ENCODE measurements at places on chromosomes 6 and 20. TPM values are rescaled to one million over a fixed set of nuclear protein-coding genes. Genes with fewer than 3 reads are reported as not detected.

GRCh38 chr20:48791666-48792071 is 36.1 kb downstream of the PREX1 start:
- no peak for DNase-seq

RIMS1 gene
- total RNA-seq = 4.5 TPM

PKIB gene
- total RNA-seq = 86.4 TPM

GRCh38 chr20:46088409-46089166 is 1.2 kb downstream of the NCOA5 start:
- no peak for DNase-seq

CCDC170 gene
- 0.25 TPM for total RNA-seq

DNA sequence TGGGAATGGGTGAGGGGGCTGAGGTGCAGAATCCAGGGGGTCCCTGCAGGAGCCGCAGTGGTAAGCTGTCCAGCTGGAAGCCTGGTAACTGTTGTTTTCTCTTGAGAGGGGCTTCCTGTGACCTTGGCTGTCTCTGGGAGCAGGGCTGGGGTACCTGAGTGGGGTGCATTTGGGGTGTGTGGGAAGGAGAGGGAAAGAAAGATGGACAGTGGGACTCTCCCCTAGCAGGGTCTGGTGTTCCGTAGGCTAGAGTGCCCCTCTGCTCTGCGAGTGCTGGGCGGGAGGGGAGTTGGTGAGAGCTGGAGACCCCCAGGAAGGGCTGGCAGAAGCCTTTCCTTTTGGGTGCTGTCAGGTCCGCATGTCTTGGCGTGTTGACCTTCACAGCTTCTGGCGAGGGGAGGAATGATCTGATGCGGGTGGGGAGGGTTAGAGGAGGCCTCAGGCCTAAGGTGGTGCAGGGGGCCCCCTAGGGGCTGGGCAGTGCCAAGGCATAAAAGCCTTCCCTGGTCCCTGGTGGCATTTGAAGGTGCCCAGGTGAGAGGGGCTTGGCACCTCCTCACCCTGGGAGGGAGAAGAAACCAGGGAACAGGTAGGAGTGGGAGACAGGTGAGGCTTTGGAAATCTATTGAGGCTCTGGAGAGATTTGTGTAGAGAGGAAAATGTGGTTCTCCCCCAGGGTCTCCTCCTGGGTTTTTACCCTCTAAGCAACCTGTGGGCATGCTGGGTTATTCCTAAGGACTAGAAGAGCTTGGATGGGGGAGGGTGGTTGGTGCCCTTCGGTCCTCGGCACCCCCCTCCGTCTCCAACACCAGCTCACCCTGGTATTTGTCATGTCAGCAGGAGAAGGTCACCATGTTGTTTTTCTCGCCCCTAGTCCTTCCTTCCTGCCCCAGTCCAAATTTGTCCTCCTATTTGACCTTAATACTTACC is 3.3 kb downstream of the VEGFA start:
- DNase-seq = no peak

GRCh38 chr6:95794749-95795148 is 217.4 kb downstream of the MANEA start:
- DNase-seq = no peak

DNA sequence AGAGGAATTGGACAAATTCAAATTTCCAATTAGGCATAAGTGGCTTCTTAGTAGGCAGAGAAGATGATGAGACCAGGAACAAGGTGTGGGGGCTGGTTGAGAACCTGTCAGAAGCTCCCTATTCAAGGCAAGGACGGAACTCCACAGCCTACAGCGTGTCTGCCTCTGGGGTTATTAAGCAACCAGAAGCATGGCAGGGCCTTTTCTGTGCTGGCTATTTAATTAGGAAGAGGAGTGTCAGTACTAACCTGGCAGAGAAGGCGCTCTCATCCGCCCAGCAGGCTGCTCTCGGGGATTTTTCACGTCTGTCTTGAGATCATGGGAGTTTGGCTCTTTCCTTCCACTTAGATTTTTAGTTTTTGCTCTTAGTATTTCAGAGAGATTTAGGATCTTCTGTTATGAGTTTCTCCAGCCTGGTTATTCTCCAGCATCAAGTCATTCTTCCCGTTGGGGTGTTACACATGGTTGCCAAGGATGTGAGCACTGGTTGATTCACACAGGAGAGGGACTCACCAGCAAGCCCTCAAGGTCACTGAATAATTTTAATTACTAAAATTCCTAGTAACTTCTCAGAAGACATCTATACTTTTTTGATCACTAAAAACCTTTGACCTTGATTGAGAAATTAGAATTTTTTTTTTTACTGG is 23.9 kb downstream of the ADTRP start:
- DNase-seq = no peak

SNAP25 gene
- 9.2 TPM for total RNA-seq

DNA sequence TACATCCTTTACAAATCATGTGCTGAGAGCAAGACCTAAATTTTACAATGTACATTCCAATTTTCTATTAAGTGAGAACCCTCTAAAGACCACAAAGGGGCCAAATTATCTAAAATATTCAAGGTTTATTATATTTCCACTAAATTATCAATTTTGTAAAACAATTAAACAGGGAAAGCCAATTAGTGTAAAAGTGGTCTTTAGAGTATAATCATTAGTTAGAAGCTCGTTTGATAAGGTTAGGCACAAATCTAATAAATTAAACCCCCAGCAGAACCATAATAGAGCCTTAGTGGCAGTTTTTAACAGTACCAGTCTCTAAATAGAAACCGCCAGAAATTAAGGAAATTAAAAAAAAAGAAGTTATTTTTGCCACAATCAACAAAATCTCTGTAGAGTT is 249.1 kb upstream of the MANEA start:
- no peak for DNase-seq

DNA sequence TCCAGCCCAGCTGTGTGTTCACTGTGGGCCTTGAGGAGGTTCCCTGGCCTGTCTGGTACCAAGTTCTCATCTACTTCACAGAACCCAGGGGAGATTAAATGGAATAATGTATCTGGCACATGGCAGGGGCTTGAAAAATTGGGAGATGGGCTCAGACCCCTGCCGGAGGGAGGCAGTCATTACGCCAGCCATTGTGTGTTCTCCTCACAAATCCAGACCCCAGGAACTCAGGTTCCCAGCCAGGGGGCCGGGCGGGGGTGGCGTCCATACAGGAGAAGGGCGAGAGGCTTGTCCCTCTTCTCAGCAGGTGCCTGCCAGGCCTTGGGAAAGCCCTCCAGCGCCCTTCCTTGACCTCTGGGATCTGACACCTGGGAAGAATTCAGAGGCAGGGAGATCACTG is 8.1 kb downstream of the NOL4L start:
- no peak for DNase-seq

DNA sequence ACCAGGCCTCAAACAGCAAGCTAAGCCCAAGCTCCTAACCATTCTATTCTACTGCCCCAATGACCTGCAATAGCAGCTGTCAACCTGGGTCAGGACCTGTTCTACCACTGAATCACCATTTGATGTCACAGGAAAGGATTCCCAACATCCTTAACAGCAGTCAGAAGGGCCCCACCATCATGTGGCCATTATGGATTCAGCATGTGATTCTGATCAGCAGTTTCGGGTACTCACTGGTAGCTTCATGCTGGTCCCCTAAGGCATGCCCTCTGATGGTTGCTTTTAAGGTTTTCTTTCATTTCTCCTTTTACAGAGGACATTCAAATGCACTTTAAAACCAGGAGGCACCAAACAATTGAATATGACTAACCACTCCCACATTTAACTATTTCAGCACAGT is 37.3 kb upstream of the MAP7 start:
- no peak for DNase-seq
